ENCODE measurements at places on chromosomes 4 and X. TPM values are rescaled to one million over a fixed set of nuclear protein-coding genes. Genes with fewer than 3 reads are reported as not detected.

GRCh38 chrX:129025376-129025775 lies 497.9 kb downstream of the SMARCA1 start:
- no peak for DNase-seq

GRCh38 chrX:68490644-68491043 lies 8.2 kb upstream of the YIPF6 start:
- DNase-seq: no peak

DNA sequence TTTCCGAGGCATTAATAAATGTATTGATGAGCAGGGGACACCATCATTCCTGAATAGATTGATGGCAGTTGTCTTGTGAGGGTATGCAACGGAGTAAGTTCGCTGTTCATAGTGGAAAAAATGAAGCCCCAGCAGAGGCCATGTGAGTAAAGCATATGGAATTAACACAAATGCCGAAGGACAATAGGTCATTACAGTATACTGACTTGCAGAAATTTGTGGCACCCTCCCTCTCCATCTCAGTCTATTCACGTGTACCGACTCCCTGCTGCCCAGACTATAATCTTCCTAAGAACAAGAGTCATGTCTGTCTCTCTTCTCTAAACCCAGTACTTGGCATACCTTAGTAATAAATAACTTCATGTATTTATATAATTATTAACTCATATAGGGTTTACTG lies 47.1 kb upstream of the PCDH10 start:
- DNase-seq: no peak

Gene HTN1
- not detected for total RNA-seq

DNA sequence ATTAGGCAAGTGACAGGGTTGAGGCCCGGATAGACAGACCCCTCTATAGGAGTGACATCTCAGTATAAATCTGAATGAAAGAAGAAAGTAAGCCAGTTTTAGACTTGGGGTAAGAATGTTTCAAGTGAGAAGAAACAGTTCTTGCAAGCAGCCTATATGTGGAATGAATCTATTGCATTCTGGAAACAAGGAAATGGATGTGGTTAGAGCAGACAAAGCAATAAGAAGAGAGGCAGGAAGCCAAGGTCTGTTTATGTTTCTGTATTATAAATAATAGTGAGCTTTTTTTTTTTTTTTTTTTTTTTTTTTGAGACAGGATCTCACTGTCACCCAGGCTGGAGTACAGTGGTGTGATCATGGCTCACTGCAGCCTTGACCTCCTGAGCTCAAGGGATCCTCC lies 255.8 kb downstream of the UNC5C start:
- no peak for DNase-seq

GRCh38 chr4:87050596-87050995 lies 115.8 kb downstream of the AFF1 start:
- DNase-seq: no peak

DNA sequence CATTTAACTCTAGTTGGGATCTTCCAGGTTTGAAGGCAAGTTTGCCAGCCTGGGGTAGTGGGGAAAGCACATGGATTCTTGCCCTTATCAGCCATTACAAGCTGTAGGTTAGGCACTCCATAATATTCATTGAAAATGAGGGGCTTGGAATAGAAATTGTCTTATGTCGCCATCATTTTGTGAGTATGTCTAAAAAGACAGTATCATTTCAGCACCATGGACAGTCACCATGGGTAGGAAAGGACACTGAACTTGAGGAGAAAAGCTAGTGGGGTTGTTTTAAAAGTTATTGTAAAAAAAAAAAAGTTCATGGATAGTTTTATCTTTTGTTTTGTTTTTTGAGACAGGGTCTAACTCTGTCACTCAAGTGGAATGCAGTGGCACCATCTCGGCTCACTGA lies 356.1 kb downstream of the HNRNPD start:
- DNase-seq: no peak

GRCh38 chrX:136196691-136197155 lies 49.4 kb downstream of the FHL1 start:
- DNase-seq: no peak
